ENCODE measurements at places on chromosomes 2 and 18.

DNA sequence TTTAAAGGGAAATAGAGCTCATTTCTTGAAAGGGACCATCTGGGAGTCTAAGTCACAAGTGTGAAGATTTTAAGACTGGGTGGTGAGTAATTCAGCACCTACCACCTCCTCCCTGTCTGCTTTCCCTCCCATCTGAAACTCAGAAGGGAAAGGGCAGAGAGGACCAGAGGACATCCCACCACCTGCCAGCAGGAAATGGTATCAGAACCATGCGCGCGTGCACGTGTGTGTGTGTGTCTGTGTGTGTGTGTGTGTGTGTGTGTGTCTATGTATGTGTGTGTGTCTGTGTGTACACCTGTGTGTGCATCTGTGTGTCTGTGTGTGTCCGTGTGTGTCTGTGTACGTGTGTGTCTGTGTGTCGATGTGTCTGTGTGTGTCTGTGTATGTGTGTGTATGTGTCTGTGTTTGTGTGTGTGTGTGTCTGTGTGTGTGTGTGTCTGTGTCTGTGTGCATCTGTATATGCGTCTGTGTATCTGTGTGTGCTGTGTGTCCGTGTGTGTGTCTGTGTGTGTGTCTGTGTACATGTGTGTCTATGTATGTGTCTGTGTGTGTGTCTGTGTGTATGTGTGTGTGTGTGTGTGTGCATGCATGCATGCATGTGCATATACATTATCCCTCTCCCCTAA lies 76.8 kb downstream of the ZFP36L2 start:
- peak; percentile 59 for DNase-seq

- DNase-seq, result no peak
Measured at GRCh38 chr2:161048317-161048716, 111.9 kb upstream of the TANK start.

GRCh38 chr18:54813977-54814565 lies 14.2 kb upstream of the RAB27B start:
- DNase-seq, result no peak

DNA sequence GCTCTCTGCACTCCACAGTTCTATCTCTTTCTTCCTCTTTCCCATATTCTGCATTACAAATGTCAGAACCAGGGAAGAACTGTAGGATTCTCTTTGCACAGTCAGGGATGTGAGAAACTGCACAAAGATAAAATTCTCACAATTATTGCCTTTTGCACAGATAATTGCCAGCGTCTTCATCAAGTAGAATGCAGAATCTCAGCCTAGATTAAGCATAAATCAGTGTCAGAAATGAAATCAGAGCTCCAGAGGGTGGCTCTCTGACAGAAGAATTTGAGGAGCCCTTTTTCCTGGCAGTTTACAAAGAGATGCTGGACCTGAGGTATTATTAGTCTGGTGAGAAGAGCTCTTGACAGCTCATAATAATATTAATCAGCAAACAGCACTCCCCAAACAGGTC lies 173.1 kb downstream of the PTH2R start:
- no peak for DNase-seq

DNA sequence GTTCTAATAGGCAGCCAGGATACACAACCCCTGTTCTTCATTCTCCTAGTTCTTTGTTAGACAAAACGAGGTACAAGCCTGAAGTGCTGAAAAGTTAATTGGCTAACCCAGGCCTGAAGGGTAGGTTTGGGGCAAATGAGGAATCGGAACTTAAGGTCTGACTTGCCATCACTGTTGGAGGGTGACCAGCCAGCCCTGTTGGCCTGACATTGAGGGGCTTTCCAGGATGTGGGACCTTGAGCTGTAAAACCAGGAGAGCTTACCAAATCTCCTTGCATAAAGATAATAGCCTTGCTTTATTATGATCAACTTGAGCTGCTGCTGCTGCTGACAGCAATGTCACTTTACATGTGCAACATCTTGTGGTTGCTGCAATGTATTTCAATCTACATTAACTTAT lies 256.0 kb downstream of the VAPA start:
- DNase-seq, result no peak

- no peak for DNase-seq
Measured at GRCh38 chr18:74506448-74507084, 10.4 kb downstream of the CNDP2 start.

- no peak for DNase-seq
Measured at GRCh38 chr18:44066541-44066940, 614.1 kb upstream of the SETBP1 start.

DNA sequence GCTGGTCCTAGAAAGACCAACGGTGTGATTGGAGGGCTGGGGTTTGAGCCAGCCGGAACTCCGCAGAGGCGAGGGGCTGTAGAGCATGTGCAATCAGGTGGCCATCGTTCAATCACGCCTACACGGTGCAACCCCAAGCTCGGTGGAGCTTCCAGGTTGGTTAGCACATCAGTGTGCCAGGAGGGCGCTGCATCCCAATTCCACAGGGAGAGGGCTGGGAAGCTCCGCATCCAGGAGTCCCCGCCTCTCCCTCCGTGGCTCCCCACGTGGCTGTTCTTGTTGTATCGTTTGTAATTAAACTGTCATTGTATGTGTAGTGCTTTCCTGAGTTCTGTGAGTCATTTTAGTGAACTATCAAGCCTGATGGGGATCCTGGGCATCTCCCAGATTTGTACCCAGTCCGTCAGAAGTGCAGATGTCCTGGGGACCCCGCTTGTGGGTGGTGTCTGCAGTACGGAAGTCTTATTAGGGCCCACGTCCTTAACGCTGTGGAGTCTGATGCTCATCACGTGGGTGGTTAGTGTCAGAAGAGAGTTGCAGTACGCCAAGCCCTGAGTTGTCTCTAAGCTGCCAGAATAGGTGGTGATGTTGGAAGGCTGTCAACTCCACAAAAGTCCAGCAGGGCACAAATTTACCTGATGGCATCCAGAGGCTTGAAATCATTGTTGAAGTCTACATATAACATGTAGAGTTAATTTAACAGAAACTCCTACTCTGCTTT lies 20.6 kb upstream of the AMMECR1L start:
- DNase-seq, result no peak

- no peak for DNase-seq
Measured at GRCh38 chr2:201960305-201960704, 73.3 kb upstream of the FZD7 start.

GRCh38 chr2:202693503-202693902 lies 58.7 kb downstream of the FAM117B start:
- DNase-seq, result no peak

GRCh38 chr2:145748927-145749326 lies 1229.0 kb upstream of the ZEB2 start:
- no peak for DNase-seq

- no peak for DNase-seq
Measured at GRCh38 chr2:188931361-188931760, 42.8 kb upstream of the COL3A1 start.

DNA sequence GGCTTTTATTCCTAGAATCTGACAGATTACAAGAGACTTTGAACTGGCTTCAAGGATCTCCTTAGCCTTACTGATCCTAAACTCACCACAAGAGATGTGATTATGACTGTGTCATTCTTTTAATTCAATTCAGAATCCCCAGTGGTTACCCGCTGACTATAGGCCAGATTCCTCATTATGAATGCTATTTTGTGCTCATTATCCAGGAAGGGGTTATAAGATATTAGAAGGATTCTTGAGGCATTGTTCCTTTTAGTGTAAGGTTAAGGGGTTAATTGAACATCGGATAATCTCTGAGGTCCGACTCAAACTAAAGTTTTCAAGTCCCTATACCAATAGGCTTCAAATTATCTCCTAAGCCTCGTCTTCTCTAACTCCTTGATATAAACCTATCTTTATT lies 39.4 kb upstream of the TDRD15 start:
- DNase-seq, result no peak

DNA sequence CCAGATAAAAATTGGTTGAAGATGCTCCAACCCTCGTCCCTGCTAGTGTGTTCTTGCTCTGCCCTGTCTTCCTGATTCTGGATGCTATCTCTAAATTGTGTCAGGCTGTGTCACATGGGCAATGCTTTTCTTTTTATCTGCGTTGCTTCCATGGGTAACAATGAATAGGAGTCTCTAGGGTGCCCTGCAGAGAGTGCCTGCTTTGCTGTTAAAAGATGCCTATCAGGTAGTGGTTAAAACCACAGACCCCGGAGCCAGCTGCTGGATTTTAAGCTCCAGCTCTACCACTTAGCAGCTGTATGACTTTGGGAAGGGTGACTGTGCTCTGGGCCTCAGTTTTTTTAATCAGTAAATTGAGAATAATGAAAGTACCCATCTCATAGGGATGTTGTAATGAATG lies 340.3 kb downstream of the PLCL1 start:
- no peak for DNase-seq

GRCh38 chr18:2961821-2962220 lies 51.1 kb downstream of the LPIN2 start:
- DNase-seq, result no peak

GRCh38 chr2:22076454-22076853 lies 952.7 kb downstream of the TDRD15 start:
- DNase-seq, result no peak

DNA sequence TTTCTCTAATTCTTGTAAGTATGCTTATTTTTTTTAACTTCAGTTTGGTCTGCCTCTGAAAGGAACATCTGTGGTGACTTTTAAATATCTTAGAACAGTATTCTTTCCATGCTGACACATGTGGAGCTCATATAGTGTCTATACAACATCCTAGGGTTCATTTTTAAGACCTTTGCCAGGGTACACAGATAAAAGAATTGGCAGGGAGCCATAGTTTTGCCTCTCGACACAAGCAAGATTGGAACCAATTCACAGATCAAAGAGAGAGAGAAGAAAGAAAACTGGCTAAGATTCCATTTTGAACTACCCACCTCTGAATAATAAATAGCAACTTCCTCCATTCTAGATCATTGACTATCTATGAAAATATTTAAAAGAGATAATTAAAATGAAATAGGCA lies 142.7 kb upstream of the ST6GAL2 start:
- DNase-seq, result no peak
